ENCODE measurements at places on chromosomes 1 and 21. TPM values are rescaled to one million over a fixed set of nuclear protein-coding genes. Genes with fewer than 3 reads are reported as not detected.
A peak's percentile ranks its signal among the peaks of the same experiment; 100 is the strongest.

Gene ADAMTS5
- total RNA-seq, result 5.8 TPM

Gene GSTM3
- 33.1 TPM for total RNA-seq

Gene S100A7A
- total RNA-seq, result not detected

GRCh38 chr1:23405946-23406345 lies 18.6 kb downstream of the TCEA3 start:
- H3K4me1 ChIP-seq, result peaks cover 13% of the 10 kb centered on the region
- H3K36me3 ChIP-seq, result peaks cover 14% of the 10 kb centered on the region
- H3K4me3 ChIP-seq, result no peak overlapping the region
- DNase-seq, result no peak
- H3K27me3 ChIP-seq, result no peaks in the 10 kb centered on the region

DNA sequence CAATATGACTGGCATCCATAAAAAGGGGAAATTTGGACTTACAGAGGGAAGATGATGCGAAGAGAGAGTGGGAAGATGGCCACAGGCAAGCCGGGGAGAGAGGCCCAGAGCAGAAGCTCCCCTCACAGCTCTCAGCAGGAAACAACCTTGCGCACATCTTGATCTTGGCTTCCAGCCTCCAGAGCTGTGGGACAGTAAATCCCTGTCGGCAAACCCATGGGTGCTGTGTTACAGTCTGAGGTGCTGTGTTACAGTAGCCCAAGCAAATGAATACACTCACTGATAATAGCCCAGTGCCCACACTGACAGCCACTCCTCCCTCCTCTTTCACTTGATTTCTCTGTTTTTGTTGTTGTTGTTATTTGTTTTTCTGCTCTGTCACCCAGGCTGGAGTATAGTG lies 22.4 kb downstream of the CDCA8 start:
- no peaks in the 10 kb centered on the region for H3K27me3 ChIP-seq
- H3K4me3 ChIP-seq, result no peak overlapping the region
- H3K27ac ChIP-seq, result no peak overlapping the region
- H3K4me1 ChIP-seq, result no peaks in the 10 kb centered on the region
- no peaks in the 10 kb centered on the region for H3K36me3 ChIP-seq

GRCh38 chr1:103125219-103125618 lies 16.9 kb upstream of the COL11A1 start:
- no peak overlapping the region for H3K27ac ChIP-seq
- H3K27me3 ChIP-seq, result no peaks in the 10 kb centered on the region
- no peaks in the 10 kb centered on the region for H3K36me3 ChIP-seq
- no peak for DNase-seq

DNA sequence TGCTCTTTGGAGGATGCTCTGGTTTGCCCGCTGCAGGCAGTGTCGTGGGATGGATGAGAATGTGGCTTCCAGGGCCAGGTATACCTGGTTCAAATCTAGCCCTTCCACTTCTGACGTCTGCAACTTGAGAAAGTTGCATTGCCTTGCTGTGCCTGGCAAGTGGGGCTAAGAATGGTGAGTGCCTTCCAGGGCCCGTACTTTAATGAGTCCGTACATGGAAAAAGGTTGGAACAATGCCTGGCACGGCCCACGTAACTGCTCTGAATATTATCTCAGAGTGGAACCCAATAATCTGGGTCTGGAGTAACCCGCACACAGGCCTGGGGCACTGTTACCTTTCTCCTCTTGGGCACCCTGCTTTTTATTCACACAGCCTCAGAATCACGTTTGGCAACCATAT lies 146.7 kb upstream of the EDN2 start:
- no peak overlapping the region for H3K4me3 ChIP-seq
- H3K4me1 ChIP-seq, result peaks cover 9% of the 10 kb centered on the region
- no peaks in the 10 kb centered on the region for H3K27me3 ChIP-seq
- no peak overlapping the region for H3K27ac ChIP-seq

GRCh38 chr1:105730701-105731100 lies 1325.8 kb upstream of the PRMT6 start:
- no peaks in the 10 kb centered on the region for H3K36me3 ChIP-seq
- no peak for DNase-seq
- H3K4me1 ChIP-seq, result no peaks in the 10 kb centered on the region
- H3K27me3 ChIP-seq, result no peaks in the 10 kb centered on the region
- no peak overlapping the region for H3K4me3 ChIP-seq

DNA sequence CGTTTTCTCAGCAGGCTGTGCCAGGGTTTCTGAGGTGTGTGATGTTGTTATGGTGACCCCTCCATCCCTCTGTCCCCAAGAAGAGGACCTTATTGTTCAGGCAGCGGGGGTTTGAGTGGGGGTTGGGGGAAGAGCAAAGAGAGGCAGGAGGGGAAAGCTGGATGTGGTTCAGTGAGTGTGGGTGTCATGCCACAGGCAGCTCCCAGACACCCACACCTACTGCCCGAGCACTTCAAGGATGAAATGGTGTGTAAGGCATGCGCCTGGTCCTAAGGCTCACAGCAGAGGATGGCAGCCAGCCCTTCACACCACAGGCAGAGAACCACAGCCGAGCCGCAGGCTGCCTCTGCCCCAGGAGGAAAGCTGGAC lies 49.9 kb upstream of the STUM start:
- H3K4me1 ChIP-seq, result no peaks in the 10 kb centered on the region
- no peaks in the 10 kb centered on the region for H3K36me3 ChIP-seq
- H3K27me3 ChIP-seq, result no peaks in the 10 kb centered on the region
- no peak for DNase-seq

DNA sequence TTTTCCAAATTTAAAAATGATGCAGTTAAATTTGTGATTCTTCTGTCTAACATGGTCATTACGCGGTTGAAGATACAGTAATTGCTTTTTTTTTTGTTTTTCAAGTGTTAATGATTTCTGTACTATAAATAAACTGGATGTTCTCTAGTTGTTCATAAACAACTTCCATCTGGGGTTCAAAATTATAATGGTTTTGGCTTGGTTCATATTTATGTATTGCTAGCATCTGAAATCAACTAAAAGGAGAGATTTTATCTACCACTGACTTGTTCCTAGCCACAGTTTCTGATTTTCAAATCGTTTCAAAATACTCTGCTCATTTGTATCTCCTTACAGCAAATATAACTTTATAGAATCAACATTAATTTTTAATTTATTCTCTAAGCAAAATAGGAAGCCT lies 35.2 kb upstream of the PLPPR4 start:
- no peak overlapping the region for H3K4me3 ChIP-seq
- DNase-seq, result no peak
- H3K27me3 ChIP-seq, result no peaks in the 10 kb centered on the region
- H3K4me1 ChIP-seq, result no peaks in the 10 kb centered on the region

DNA sequence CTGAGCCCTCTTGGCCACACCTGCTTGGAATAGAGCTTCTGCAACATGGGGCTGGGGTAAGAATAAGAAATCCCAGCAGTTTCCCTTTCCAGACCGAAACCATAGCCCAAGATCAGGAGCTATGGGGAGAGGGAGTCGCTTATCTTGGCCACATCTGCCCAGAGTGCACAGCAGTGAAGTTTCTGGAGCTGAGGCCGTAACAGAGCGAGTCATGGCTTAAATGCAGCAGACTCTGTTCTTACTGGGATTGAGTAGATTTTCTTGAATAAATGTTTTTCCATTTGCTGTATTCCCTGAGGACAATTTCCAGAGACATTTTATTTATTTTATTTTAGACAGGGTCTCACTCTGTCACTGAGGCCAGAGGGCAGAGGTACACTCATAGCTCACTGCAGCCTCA lies 33.5 kb downstream of the CFAP57 start:
- H3K27ac ChIP-seq, result no peak overlapping the region
- peaks cover 15% of the 10 kb centered on the region for H3K4me1 ChIP-seq
- no peaks in the 10 kb centered on the region for H3K27me3 ChIP-seq
- DNase-seq, result no peak

- no peaks in the 10 kb centered on the region for H3K4me1 ChIP-seq
- no peaks in the 10 kb centered on the region for H3K27me3 ChIP-seq
- H3K36me3 ChIP-seq, result no peaks in the 10 kb centered on the region
- DNase-seq, result no peak
- H3K27ac ChIP-seq, result no peak overlapping the region
Measured at GRCh38 chr21:29481081-29481480, 182.4 kb downstream of the BACH1 start.

DNA sequence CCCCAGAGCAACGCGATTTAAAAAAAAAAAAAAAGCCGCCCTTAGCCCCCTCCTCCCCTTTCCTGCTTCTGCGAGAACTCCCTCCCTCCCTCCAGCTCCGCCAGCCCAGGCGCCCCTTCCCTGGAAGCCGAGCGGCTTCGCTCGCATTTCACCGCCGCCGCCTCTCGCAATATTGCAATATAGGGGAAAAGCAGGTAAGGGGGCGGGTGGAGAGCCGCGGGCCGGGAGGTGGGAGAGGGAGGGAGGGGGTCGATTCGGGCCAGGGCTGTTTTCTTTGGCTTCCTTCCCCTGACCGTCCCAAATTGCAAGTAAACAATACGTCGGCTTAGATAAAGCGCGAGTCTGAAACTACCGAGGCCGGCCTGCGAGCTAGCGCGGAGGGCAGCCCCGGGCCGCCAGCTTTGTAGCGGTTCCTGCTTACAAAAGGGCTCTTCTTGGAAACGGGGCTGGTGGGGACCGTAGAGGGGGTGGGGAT lies 408 bp downstream of the LMO4 start:
- peaks cover 32% of the 10 kb centered on the region for H3K4me1 ChIP-seq
- DNase-seq, result no peak
- H3K27me3 ChIP-seq, result no peaks in the 10 kb centered on the region
- no peaks in the 10 kb centered on the region for H3K36me3 ChIP-seq

DNA sequence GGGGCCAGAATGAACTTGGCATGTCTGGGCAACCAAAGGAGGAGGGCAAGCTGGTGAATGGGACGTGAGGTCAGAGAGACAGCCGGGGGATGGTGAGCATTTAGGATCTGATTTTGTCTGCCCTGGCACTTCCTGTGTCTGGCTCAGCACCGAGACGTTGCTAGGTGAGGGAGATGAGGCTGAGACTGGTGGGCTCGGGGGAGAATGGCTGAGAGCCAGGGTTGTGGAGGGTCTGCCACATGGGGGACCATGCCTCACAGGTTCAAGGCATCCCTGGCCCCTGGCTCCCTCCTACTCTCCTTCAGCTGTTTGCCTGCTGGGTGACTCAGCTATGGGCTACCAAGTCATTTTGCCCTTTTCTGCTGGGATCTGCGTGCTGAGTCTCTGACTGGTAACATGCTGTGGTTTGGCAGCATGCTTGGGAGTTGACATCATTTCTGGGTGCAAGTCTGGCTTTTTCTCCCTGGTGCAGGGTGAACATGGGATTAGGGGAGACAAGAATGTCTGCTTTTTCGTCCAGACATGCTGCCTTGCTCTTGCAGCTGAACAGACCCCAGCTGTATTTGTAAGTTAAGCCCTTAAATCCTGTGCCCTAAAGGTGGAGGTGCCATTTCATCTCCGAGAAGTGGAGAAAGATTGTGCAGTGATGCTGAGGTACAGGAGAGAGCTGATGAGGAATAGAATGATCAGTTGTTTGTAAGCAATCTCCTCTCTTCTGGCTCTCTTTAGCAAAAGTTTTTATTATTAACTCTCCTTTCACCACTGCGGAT lies 17.6 kb downstream of the GALNT2 start:
- peak overlapping the region; percentile 97 for H3K27ac ChIP-seq
- no peaks in the 10 kb centered on the region for H3K36me3 ChIP-seq
- no peaks in the 10 kb centered on the region for H3K27me3 ChIP-seq
- peak overlapping the region; percentile 2 for H3K4me3 ChIP-seq
- peak; percentile 79 for DNase-seq

GRCh38 chr1:202291001-202291400 lies 50.7 kb downstream of the UBE2T start:
- DNase-seq, result no peak
- H3K4me3 ChIP-seq, result no peak overlapping the region
- H3K27me3 ChIP-seq, result no peaks in the 10 kb centered on the region

- H3K27me3 ChIP-seq, result no peaks in the 10 kb centered on the region
- H3K4me3 ChIP-seq, result no peak overlapping the region
- H3K36me3 ChIP-seq, result no peaks in the 10 kb centered on the region
Measured at GRCh38 chr1:65362545-65362944, 53.2 kb downstream of the DNAJC6 start.

GRCh38 chr1:244651956-244652622 lies 837 bp upstream of the DESI2 start:
- peak overlapping the region; percentile 76 for H3K4me3 ChIP-seq
- no peaks in the 10 kb centered on the region for H3K36me3 ChIP-seq
- peaks cover 13% of the 10 kb centered on the region for H3K4me1 ChIP-seq
- peak overlapping the region; percentile 97 for H3K27ac ChIP-seq
- H3K27me3 ChIP-seq, result no peaks in the 10 kb centered on the region
- no peak for DNase-seq

GRCh38 chr1:3534803-3535637 lies 76.3 kb downstream of the MEGF6 start:
- H3K4me1 ChIP-seq, result peaks cover 12% of the 10 kb centered on the region
- H3K4me3 ChIP-seq, result no peak overlapping the region
- no peak overlapping the region for H3K27ac ChIP-seq
- no peaks in the 10 kb centered on the region for H3K27me3 ChIP-seq
- DNase-seq, result no peak

DNA sequence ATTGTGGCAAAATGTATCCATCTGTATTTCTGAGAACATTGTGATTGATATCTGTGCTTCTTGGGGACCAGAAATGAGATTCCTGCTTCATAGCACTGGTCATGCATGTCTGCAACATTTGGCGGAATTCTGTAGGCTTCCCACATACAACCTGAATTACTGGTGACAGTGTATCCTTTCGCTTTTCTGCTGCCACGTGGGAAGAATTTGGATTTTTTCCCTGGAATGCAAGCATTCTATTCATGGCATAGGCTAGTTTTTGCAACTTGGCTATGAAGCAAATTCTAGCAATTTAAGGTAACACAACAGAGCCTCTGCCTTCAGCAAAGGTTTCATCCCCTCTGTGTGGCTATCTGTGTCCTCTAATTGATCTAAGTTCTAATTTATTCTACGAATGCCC lies 85.9 kb downstream of the BCAR3 start:
- H3K27me3 ChIP-seq, result no peaks in the 10 kb centered on the region
- peaks cover 31% of the 10 kb centered on the region for H3K4me1 ChIP-seq

GRCh38 chr1:47742890-47743760 lies 254.1 kb downstream of the TRABD2B start:
- no peaks in the 10 kb centered on the region for H3K36me3 ChIP-seq
- no peak overlapping the region for H3K4me3 ChIP-seq
- no peak for DNase-seq
- H3K27ac ChIP-seq, result no peak overlapping the region
- no peaks in the 10 kb centered on the region for H3K4me1 ChIP-seq

DNA sequence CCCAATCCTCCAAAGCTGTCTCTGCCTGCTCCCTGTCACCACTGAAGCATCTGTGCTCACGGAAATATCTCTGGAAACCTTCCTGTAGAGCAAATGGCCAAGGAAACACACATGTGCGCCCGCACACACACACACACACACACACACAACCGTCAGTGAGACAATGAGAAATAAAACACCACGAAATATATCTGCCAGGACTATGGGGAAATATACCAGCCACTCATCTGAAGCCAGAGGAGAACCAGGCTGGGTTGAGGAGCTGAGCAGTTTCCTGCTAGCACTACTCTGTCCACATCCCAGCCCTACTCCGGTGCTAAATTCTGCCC lies 25.1 kb upstream of the PLXNA2 start:
- H3K4me3 ChIP-seq, result no peak overlapping the region
- no peaks in the 10 kb centered on the region for H3K36me3 ChIP-seq
- no peak for DNase-seq

DNA sequence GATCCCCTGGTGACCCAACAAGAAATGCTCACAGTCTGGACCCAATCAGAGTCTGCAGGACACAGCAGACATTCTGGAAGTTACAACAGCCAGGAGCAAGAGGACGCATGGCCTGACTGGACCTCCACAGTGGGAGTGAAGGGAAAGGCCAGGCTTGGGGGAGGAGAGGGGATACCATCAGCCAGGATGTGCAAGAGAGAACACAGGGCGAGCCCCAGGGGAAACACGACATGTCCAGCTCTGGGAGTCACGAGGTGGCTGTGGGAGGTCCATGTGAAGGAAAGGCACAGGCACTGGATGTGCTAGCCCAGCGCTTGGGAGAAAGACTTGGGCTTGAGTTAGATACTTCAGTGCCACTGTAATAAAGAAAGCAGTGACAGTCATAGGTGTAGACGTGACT lies 87.3 kb downstream of the HSF2BP start:
- H3K4me3 ChIP-seq, result no peak overlapping the region
- peaks cover 8% of the 10 kb centered on the region for H3K4me1 ChIP-seq
- no peaks in the 10 kb centered on the region for H3K36me3 ChIP-seq
- no peak for DNase-seq
- no peak overlapping the region for H3K27ac ChIP-seq
